ENCODE measurements at places on chromosomes 3 and 15. TPM values are rescaled to one million over a fixed set of nuclear protein-coding genes. Genes with fewer than 3 reads are reported as not detected.
A peak's percentile ranks its signal among the peaks of the same experiment; 100 is the strongest.

- DNase-seq, result no peak
Observed at GRCh38 chr3:148954981-148955380, 36.4 kb upstream of the GYG1 start.

- no peak for DNase-seq
Observed at GRCh38 chr3:191414286-191414685, 46.7 kb upstream of the PYDC2 start.

HGD gene
- total RNA-seq, result 510 TPM

GRCh38 chr3:3664935-3665334 is 134.3 kb upstream of the LRRN1 start:
- no peak for DNase-seq

DNA sequence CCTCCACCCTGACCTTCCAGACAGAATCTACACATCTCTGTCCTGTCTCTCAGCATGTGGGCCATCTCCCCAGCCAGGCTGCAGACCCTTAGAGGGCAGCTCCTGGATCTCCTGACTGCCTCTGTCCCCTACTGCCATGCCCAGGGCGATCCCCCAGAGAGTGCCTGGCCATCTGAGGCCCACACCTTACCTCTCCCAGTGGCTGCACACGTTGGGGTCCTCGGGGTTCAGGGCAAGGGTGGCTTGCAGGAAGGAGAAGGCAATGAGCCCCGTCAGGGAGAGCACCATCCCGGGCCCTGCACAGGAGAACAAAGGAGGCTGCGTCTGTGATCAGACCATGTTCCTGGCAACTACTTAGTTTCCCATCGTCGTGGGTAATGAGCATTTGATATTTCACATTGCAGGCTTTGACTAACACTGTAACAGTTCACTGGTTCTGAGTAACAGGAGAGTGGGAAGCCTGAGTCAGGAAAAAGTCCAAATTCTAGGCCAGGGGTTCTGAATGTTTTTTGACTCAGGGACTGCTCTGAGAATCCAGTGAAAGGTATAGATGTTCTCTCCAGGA is 125.4 kb downstream of the MEGF11 start:
- no peak for DNase-seq

DNA sequence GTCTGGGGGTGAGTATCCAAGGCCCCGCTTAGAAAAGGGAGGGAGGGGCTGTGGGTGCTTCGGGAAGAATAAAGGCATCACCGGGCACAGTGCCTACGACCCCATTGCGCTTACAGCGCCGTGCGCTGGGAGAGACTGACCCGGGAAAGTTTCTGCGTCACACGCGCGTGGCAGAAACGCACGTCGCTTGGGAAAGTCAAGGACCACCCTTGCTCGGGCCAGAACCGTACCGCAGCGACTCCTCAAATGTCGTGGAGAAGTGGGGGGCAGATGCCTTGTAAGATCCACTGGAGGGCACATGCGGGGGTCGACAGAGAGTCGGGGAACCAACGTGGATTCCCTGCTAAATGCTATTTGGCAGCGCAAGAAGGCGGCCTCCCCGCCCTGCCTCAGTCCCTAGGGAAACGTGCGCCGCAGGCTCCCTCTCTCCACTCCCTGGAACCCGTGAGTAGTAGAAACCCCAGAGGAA is 2.4 kb downstream of the ADAMTS9 start:
- peak; percentile 51 for DNase-seq

DNA sequence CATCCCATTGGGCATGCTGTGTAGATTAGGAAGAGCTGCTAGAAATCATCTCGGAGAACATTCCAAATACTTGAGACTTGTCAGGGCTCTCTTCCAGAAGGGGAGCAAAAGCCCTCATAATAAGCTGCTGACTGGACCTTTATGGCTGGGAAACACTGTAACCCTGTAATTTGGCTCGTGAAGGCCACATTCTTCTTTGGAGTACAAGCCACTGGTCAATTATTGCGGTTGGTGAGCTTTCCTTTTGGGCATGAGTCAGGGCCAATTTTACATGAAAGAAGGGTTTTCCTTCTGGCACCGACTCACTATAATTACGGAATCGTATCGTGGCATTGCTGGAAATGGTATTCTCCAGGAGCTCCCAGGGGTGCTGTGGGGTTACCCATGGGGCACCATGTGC is 434.5 kb upstream of the RGMA start:
- DNase-seq, result no peak

GRCh38 chr3:191987831-191988350 is 526.9 kb downstream of the PYDC2 start:
- no peak for DNase-seq

TLNRD1 gene
- 4.2 TPM for total RNA-seq

GRCh38 chr3:26406636-26407035 is 215.9 kb upstream of the LRRC3B start:
- DNase-seq, result no peak

Data from left lobe of liver (tissue), 2 donors.